GM10248 (cell line): ENCODE measurements at places on chromosomes 11 and 22.

GRCh38 chr11:2869561-2870427, 15.8 kb downstream of the CDKN1C start:
- no peak for DNase-seq

GRCh38 chr11:32529994-32530588, 53.5 kb upstream of the EIF3M start:
- peak; percentile 71 for DNase-seq

DNA sequence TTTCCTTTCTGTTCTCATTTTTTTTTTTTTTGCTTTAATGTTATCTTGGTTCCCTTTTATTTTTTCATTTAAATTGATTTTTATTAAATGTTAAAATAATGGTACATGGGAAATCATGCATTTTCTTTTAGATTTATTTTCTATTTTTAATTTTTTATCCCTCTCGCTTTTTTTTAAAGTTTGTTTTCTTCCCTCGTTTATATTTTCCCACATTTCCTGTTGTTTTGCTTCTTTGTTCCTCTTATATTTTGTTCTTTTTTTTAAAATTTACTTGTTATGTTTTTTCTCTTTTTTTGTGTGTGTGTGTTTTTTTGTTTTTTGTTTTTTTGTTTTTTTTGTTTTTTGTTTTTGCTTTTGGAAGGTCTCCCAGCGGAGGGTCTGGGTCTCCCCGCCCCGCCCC, 34.9 kb upstream of the EIF3D start:
- no peak for DNase-seq

- DNase-seq = no peak
Measured at GRCh38 chr11:35090125-35090524, 48.8 kb upstream of the CD44 start.

GRCh38 chr11:87290304-87290922, 252.7 kb downstream of the TMEM135 start:
- DNase-seq = peak; percentile 53

DNA sequence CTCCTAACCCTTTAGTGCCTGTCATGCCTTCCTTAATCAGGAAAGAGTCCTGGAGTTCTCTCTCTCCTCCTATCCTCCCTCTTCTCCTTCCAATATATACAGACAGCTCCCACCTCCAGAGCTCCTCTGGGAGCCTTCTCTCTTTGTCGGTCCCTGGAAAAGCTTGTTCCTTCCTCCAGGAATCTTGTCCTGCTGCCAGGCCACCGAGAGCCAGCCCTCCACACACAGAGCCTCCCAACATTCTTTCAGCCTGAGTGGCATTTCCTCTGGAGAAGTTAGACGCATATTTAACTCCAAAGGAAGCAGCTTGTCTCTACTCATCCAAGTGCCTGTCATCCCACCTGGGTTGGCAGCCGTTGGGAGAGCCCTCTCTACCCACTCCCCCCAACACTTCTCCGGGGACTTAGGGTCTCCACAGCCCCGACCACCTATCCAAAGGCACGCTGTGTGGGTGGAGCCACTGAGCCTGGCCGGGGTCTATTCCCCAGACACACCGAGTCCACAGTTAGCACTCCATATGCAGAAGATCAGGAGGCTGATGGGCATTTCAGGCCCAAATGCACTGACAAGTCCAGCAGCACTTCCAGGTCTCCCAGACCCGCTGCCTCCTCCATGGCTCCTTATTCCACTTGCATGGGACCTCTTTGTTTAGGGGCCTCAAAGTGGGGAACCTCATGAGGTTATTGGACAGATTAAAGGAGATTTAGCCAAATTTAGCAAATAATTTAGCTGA, 31.1 kb downstream of the DKK3 start:
- DNase-seq = no peak

GRCh38 chr22:26065847-26066246, 103.4 kb upstream of the SEZ6L start:
- DNase-seq = no peak

DNA sequence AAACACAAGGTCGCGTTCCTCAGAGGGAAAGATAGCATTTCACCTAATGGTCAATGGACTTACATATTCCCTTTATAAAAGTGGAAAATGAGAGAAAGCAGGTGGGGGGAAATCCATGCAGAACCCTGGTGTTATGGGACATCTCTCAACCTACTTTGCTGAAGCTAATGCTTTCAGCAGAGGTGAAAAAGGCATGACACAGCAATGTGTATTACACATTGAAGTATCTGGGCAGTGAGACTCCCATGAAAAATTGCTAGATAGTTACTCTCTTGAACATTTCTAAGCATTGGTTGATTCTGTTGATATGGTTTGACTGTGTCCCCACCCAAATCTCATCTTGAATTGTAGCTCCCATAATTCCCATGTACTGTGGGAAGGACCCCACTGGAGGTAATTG, 60.0 kb upstream of the PICALM start:
- DNase-seq = no peak

DNA sequence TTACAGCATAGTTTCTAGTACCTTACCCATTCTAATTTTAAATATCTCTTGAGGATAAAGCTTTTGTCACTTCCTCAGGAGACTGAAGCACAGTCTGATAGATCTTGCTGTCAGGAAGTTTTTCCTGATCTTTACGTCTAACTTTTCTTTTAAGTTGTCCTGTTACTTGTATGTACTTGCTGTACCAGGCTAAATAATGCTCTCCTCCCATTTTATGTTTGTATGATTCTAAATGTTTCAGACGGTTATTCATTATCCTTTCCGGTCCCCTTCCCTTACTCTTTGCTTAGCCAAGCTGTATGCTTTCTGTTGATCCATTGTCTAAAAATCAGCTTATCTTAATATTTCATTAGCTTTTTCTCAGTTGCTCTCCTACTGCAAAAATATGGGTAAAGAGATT, 6.0 kb downstream of the ARHGEF12 start:
- no peak for DNase-seq

- DNase-seq = no peak
Measured at GRCh38 chr11:117595440-117595839, 201.6 kb downstream of the DSCAML1 start.

- no peak for DNase-seq
Measured at GRCh38 chr11:108933630-108934029, 268.8 kb downstream of the DDX10 start.

GRCh38 chr11:9169595-9170295, 78.3 kb upstream of the SCUBE2 start:
- peak; percentile 29 for DNase-seq

- DNase-seq = no peak
Measured at GRCh38 chr11:35216962-35217678, 78.1 kb downstream of the CD44 start.

DNA sequence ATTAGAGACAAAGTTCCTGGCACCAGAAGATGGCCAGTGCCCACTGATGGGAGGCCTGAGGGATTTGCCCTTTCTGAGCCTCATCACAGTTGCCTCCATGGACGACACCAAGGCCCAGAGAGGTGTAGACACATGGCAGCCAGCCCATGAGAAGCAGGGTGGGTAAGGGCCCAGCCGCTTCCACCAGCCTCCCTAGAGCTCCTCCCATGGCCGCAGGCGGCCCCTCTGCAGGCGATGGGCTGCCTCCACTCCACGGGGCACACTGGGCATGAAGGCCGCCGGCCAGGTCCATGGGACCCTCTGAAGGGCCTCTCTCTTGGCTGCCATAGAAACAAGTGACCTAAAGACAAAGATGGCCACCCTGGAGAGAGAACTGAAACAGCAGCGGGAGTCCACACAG, 14.5 kb downstream of the CCDC157 start:
- DNase-seq = no peak

DNA sequence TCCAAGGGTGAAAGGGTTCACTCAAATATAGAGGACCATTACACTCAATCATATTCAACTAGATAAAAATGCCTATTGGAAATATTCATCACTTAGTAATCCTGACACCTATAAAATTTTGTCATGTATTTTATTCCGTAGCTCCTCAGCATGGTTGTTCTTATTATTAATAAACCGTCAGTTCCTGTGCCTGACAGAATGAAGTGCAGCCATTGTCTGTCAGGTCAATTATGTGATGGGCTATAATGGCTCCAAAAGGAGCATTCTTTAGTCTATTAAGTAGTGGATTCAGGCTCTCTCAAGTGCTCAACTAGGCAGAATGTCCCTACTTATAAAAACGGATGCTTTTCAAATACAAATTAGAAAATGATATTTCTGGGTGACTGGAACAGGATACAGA, 916.1 kb upstream of the ANO3 start:
- DNase-seq = no peak

- DNase-seq = no peak
Measured at GRCh38 chr11:71518506-71519471, 8.3 kb upstream of the KRTAP5-7 start.

DNA sequence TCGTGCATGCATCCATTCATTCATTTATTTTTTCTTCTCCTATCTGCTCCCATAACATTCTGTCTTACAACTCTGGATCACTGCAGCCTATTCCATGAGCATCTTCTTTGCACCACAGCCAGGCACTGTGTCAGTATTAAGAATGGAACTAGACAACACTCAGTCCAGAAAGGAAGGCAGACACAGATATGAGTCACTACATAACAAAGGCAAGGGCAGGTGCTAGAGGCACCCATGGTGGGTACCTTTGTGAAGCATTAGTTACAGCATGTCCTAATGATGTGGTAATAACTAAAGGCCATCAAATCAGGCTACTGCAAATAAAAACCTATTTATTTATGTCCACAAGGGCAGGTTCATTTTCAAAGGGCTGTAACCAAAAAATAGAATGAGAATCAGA, 28.1 kb downstream of the TENM4 start:
- DNase-seq = no peak

GRCh38 chr22:37115032-37115431, 5.5 kb upstream of the TMPRSS6 start:
- no peak for DNase-seq

DNA sequence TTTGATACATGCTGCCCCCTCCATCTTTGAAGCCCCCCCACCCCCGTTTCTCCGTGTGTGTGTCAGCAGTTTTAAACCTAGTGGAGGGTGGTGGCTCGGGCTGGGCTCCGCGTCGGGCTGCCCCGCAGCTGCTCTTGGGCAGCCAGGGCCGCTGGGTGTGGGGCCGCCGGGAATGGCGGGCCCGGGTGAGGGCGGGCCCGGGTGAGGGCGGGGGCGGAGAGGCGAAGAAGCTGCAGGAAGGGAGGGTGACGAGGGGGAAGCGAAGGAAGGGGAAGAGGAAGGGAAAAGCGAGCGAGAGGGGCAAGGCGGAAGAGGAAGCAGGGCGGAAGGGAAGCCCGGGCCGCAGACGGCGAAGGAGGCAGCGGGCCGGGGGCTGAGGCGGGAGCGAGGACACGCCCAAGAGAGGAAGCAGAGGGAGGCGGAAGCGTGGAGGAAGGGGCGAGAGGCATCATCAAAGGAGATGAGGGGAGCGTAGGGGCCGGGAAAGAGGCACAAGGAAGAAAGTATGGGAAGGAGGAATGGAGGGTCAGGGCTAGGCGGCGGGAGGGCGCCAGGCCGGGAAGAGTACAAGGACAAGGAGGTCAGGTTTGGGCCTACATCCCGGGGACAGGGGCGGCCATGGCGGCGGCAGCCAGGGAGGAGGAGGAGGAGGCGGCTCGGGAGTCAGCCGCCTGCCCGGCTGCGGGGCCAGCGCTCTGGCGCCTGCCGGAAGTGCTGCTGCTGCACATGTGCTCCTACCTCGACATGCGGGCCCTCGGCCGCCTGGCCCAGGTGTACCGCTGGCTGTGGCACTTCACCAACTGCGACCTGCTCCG, 82.4 kb downstream of the BCR start:
- no peak for DNase-seq

GRCh38 chr11:94849839-94850238, 81.7 kb downstream of the AMOTL1 start:
- no peak for DNase-seq

DNA sequence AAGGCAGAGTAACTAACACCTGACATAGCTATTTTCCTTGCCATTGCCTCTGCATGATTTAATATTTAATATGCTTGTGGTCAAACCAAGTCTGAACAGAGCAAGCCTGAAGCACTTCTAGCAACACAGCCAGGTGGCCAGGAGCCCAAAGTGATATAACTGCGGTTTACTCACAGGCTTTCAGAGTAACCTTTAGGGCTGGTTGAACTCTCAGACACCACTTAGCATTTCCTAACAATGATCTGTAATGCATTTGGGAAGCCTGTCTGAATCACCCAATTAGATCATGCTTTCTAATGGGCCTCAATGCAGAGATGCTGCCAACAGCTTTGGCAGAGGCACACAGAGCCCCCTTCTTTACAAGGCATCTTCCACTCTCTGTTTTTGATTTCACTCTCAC, 96.1 kb downstream of the FDX1 start:
- DNase-seq = no peak

GRCh38 chr11:62604460-62605120, 2.9 kb upstream of the MTA2 start:
- DNase-seq = no peak

DNA sequence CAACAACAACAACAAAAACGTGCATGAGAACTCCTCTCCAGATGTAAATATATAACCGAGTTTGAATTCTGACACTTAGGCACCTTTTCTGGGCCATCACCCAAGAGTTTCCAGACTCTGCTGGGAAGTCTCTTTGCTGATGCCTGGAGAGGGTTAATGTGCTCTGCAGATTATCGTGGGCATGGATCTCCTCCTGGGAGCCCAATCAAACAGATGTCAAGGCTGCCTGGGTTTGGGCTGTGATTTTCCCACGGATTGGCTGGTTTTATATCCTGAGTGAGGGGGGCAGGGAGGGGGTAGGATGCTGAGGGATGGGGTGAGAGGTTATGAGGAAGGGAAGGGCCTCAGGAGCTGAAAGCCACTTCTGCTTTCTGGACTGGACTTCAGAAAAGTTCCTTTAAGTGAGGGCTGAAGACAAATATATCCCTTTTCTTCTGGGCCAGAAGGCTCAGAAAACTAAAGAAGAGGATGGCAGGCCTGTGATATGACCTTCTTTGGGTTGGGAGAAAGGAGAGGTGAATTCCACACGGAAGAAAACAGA, 4.2 kb downstream of the ELF5 start:
- DNase-seq = no peak

- DNase-seq = no peak
Measured at GRCh38 chr11:1779806-1780699, 16.3 kb upstream of the CTSD start.

GRCh38 chr11:22193348-22194051, 615 bp downstream of the ANO5 start:
- peak; percentile 30 for DNase-seq

DNA sequence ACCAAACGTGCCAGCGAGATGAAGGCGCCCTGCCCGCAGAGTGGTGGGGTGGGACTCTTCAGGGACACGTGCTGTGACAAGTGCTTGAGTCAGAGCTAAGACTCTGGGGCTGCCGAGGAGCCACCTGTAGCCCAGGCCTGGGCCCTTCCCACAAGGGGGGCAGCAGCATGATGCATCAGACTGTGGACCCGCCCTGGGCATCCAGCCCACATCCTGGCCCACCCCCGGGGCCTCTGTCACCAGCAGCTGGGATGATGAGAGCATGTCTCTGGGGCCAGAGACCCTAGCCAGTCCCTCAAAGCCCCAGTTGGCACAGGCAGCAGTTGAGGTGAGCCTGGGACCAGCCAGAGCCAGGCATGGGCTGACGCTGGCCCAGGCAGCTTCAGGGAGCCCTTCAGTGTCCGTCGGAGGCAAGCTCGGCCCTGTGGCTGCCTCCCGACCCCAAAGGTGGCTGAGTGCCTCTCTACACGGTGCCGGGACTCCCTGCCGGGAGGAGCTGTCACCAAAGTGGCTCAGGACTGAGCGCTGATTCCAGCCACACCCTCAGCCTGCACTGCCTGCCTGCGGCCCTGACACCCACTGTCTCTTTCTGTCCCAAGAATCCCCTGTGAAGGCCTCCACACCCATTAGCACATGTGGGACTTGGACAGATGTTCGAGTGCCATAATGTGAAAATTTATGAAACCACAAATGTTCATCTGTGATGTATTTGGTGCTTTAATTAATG, 41.3 kb downstream of the CDKN1C start:
- no peak for DNase-seq
